ENCODE measurements at places on chromosomes 5 and 9.

- no peak for DNase-seq
These were observed 4.3 kb downstream of the FAM174A start for GRCh38 chr5:100539519-100539918.

GRCh38 chr5:156947925-156948324 is 15.1 kb downstream of the TIMD4 start:
- DNase-seq, result no peak

DNA sequence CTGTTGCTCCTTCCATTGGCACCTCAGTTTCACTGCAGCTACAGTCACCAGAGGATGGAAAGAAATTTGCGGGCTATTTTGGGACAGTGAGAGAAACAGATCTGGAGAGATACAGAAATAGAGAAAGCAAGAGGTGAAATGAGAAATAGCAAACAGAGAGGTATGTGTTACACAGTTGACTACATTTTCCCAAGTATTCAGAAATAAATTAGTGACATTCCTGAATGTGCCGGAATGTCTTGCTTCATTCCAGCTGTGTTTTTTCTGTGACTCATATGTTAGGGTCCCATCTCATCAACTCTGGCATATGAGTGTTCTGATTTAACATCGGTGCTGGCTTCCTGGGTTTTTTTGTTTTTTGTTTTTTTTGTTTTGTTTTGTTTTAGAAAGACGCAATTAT is 63.8 kb upstream of the ZNF462 start:
- no peak for DNase-seq

- DNase-seq, result no peak
These were observed 248.9 kb downstream of the PIK3R1 start for GRCh38 chr5:68464424-68464823.

DNA sequence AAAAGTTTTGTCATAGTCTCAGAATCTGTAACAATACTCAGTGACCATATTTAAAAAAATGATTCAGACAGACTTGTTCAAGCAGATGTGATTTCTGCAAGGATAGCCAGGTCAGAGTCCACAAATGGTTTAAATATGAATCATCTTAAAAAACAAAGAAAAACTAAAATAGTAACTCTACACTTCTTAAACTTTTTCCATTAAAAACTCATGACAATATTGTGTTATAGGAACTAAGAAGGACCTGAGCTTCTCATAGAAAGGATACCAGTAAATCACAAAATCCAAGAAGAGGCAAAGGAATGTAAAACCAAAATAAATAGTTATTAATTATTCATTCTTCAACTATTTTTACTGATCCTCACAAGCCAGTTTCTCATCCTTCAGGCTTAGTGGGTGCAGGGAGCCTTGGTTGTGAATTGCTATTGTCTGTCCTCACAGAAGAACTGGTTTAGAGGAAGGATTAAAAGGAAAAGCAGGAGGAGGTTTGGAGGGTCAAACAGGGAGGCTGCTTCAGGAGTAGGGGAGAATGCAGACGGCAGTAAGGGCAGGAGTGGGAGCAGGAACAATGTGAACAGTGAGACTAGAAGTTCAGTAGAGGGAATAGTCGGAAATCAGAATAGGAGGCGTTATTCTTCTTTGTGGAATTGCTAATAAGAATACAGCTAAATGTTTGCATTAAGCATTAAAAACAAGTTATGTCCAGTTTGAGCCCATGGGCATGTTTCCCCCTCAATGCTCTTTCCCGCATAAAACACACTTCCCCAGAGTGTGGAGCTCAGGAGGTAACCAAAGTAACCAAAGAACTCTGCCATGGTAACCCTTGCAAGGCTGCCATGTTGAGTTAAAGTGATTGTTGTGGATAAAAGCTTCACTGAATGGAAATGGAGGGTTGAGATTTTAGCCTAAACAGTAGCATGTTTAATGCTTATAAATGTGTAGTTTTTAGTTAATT is 110.7 kb downstream of the CCDC192 start:
- no peak for DNase-seq

DNA sequence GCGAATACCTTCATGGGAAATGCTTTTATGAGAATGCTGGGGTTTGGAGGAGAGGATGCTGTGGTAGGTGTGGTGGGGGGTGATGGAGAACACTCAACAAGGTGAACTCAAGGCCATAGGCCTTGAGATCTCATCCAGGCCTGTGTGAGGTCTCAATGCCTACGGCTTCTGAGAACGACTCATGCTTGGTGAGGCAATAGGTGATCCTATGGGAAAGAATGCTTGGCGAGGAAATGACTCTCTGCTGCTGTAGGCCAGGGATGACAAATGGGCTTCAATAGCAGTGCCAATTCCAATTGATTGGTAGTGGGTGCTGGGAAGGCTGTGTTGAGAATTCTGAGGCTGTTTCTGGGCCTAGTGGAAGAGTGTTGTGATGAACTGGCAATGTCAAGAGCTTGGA is 280.2 kb upstream of the CLINT1 start:
- no peak for DNase-seq

DNA sequence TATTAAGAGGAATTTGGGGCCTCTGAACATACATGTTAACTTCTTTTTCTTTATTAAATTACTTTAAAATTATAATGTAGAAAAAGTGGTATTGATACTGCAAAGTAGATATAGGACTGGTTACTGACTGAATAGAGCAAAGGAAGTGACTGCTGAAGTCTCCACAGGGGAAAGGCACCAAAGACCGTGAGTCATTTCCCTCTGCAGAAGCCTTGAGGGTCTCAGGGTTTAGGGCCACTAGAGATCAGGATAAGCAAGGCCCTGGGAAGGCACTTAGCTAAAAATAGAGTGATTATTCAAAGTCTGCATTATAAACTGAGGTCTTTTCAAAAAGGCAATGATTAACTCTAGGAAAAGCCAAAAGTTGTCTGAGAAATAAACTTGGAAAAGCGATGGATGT is 44.7 kb upstream of the ITGA1 start:
- no peak for DNase-seq

DNA sequence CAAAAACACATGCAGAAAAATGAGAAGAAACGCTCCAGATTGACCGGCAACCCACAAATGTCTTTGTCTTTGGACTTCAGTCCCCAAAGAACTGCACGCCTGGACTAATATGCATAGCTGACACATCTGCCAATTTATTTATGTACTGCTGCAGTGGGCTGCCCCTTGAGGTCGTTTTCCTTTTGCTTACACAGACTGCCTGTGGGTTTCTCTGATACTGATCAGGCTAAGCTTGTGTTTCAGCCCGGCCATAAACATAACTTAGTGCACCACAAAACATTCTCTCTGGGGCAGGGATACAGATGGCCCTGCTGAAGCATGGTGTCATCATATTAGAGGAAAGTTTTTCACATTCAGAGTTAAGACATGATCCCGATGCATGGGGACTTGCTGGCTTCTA is 75.4 kb downstream of the NUDT12 start:
- no peak for DNase-seq

GRCh38 chr5:81209869-81210493 is 23.1 kb upstream of the CKMT2 start:
- DNase-seq, result no peak

- DNase-seq, result no peak
These were observed 10.2 kb downstream of the SPRY4 start for GRCh38 chr5:142314606-142315005.

DNA sequence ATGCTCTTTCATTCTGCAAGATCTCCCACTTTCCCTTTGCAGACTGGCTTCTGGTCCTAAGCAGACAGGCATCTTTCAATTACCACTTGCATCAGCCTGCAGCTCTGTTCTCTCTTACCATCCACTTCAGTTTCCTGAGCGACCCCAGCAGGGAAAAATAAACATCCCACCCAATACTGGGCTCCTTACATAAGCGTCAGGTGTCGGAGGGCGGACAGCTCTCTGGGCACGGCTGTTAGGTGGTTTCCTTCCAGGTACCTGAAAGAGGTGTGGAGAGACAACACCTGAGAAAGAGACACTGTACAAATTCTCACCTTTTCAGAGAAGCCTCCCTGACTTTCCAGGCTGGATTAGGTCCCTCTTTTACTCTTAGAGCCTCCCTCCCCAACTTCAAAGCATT is 145.1 kb upstream of the PANK3 start:
- no peak for DNase-seq

- no peak for DNase-seq
These were observed 1033.4 kb upstream of the DMAC1 start for GRCh38 chr9:8832955-8833354.

GRCh38 chr9:89766991-89767390 is 162.2 kb downstream of the GADD45G start:
- DNase-seq, result no peak

DNA sequence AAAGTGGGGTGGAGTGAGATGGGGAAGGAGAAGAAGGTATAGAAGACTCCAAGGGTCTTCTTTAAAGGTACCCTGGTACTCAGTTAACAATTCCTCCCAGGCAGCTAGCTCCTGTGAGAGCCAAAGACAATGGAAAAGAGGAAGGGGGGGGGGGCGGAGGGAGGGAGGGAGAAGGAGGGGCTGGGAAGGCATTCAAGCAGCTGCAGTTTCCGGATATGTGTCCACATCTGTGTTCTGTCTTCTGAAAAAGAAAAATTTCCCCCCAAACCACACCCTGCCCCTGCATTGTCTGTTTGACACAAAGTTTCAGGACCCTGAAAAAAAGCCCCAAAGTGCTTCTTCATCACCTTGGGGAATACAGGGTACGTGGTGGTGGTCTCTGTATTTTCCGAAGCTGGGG is 11.1 kb downstream of the SPRY4 start:
- no peak for DNase-seq

- DNase-seq, result no peak
These were observed 7.5 kb downstream of the RNF44 start for GRCh38 chr5:176529741-176530141.
